ENCODE measurements at places on chromosomes 5 and 9.

GRCh38 chr5:159189310-159189709 lies 20.0 kb downstream of the RNF145 start:
- DNase-seq: no peak

- no peak for DNase-seq
Observed at GRCh38 chr5:89573345-89573744, 690.4 kb upstream of the MEF2C start.

DNA sequence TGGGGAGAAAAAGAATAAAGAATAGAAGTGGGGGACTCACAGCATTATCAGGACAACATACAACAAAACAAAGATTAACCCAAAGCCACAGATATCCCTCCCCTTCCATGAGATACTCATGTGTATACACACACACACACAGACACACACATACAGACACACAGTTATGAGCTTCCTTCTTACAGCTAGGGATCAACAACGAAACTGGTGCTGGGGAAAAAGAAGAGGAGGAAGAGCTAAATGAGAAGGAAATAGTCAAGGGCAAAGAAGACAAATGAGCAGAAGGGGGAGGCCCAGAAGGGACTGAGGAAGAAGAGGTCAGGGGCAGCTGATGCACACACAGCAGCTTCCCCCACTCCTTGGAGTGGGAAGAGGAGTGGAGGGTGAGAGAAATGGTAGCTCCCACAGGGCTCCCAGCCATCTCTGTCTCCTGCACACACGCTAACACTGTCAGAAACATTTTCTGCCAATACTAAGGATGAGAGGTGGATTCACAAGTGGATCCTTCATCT lies 66.2 kb downstream of the SIL1 start:
- no peak for DNase-seq

- DNase-seq: no peak
Observed at GRCh38 chr5:171371326-171371725, 16.3 kb upstream of the NPM1 start.

DNA sequence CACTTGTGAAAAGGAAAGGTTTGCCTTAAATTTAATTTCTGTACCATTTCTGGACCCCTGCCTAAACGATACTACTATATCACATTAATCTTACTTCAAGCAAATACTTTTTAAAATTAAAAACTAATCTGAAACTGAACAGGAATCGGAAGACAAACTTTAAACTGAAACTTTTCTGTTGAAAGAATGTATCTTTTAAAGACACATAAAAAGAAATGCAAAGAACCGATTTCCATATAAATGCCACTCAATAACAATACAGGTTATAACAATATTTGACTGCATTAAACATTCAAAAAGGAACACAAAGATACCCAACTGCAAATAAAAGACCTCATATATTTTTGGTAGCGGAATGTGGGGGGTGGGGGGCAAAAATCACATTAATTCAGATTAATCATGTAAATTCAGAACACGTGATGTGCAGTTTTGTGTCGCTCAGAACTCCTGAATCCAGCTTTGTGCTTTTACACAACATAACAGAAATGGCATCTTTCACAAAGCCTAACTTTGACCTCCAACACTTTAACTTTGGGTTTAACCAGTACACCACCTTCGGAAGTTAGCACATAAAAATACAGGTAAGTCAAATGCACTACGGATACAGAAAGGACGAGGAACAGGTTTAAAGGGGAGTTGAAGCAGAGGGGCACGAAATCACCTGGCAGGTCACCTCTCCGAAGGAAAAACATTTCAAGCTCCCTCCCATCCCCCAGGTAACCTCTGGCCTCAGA lies 925 bp downstream of the LIFR start:
- no peak for DNase-seq

GRCh38 chr9:33082128-33082527 lies 5.7 kb upstream of the SMU1 start:
- no peak for DNase-seq

GRCh38 chr5:178176791-178177190 lies 10.4 kb downstream of the GMCL2 start:
- no peak for DNase-seq

DNA sequence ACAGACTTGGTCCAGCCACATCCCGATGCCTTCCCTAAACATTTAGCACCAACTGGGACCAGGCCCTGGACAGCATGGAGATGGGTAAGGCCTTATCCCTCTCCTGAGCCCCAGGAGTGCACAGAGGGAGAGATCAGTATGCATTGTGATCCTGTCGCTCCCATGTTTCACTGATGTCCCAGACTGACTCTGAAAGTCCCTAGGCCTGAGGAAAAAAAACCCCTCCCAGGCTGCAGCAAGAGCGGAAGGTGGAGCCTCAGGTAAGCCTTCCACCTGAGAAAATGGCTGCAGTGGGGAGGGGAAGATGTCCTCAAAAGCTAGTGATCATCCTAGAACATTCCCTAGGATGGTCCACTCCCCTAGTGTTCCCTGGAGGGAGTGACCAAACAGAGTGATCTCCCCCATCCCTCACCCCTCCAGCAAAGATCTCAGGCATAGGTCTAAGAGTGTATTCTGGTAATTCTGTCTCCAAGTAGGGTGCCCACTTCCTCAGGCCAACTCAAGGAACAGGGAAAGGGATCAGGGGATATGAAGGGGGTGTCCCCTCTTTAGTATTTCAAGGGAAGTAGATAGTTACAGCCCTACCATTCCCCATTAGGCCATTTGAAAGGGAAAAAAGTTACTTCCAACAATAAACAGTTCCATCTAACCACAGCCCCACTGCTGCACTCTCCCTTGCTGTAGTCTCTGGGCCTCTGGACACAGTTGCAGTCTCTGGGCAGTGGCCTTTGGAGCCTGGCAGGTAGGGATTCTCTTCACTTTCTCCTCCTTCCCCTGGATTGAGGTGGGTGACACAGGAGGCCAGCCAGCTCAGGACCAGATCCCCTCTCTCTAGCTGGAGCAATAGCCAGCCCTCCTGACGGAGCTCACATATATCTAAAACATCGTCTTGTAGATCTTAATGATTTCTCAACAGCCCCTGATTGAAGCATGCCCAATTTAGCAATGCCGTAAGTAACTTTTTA lies 6.8 kb upstream of the CXXC5 start:
- DNase-seq: no peak

DNA sequence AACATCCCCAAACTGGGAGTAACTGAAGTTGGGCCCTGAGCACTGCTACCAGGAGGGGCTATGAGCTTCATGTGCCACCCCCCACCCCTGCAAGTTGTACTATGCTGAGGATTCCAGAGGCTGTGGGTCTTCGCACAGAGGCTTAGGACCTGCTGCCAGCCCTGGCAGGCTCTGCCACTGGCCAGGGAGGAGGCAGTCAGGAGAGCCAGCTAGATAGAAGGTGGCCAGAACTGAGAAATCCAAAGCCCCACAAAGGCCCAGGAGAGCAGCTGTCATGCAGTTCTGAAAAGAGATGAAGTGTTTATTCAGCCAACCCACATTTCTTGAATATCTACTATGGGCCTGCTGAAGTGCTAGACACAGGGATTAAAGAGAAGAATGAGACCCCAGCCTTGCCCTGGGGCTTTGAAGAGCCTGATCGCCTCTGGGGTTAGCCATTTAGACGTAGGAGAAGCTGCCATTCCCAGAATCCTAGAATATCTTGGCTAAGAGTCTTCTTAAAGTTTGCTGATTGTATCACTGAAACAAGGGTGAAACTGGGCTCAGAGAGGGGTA lies 1.4 kb downstream of the ALAD start:
- DNase-seq: no peak

DNA sequence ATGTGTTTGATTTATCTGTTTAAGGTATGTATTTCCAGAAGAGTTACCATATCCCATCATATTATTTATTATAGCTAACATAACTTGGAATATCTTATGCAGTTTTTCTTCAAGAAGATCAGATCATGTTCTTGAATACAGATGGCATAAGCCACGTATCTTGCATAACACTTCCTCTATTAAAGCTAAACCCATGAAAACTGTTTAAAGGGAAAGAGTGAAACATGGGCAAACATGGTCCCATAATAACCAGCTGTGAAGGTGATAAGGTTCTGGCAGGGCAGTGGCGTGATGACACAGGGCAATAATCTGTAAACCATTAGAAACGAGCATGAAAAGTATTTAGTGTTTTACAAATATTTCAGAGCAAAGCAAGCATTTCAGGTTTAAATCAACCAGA lies 34.2 kb downstream of the EFNA5 start:
- no peak for DNase-seq

DNA sequence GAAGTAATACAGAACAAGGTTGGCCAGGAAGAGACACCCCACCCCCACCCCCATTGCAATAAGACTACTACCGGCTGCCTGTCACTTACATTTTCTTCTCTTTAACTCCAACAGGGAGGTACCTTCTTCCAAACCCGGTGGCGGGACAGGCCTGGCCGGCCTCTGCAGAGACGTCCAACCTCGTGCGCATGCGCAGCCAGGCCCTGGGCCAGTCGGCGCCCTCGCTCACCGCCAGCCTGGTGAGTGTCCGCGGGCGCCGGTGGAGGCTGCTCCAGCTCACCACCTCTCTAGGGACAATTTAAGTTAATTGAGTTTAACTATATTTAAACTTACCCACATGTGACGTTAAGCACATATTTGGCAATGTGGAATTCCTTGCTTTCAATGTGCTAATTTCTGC lies 192.4 kb downstream of the MAST4 start:
- DNase-seq: no peak

DNA sequence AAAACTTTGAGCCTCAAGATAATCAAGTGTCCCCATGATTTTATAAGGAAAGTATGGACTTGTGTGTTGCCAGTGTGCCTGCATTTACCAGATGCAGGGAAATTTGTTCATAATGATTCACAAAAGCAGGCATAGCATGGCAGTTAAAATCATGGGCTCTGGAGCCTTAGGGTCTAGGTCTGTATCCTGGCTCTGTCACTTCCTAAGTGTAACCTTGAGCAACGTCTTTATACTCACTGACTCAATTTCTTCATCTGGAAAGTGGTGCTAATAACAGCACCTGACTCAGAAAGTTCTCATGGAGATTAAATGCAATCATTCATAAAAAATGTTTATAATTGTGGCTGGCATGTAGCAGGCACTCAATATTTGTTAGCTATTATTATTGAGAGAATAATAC lies 234.9 kb downstream of the SAXO1 start:
- no peak for DNase-seq

Measured in activated CD8-positive, alpha-beta memory T cell treated with anti-CD3 and anti-CD28 coated beads for 48 hours (primary cell).